ENCODE measurements at places on chromosomes 6 and 20. TPM values are rescaled to one million over a fixed set of nuclear protein-coding genes. Genes with fewer than 3 reads are reported as not detected.

CLVS2 gene
- not detected for total RNA-seq

SASH1 gene
- total RNA-seq = 70.6 TPM

AK9 gene
- 5.3 TPM for total RNA-seq

VSX1 gene
- total RNA-seq = not detected

DNA sequence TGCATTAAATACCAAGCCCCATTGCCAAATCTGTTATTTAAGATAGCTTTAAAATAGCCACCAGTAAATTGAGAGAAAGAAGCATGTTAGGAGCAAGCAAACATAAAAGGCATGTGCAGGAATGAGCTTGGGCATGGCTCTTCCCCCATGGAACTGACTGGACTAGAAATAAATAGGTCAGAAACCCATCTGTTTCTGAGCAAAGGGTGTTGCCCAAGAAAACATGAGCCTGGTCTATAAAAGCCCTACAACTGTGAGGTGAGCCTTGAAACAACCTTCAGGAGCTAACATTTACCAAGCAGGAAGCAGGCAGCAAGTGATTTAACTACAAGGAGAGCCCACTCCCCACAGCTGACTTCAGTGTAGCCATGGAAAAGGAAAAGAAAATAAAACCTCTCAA is 126.3 kb downstream of the C6orf118 start:
- DNase-seq = no peak

DNA sequence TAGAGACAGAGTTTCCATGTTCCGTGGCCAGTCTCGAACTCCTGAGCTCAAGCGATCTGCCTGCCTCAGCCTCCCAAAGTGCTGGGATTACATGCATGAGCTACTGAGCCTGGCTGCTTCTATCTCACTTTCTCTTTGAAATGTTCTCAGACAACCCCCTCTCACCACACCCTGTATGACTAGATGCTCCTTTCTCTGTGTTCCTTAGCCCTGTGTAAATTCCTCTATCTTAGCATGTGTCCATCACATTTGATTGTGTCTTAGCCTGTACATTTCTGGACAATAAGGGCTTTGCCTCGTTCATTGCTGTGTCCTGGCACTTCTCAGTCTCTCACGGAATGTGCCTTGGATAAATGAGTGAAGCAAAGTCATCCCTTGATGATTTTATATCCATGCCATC is 168.1 kb upstream of the SCGN start:
- no peak for DNase-seq

GRCh38 chr6:157984686-157985225 is 3.1 kb downstream of the SYNJ2 start:
- no peak for DNase-seq

GRCh38 chr6:137749696-137750211 is 117.3 kb upstream of the TNFAIP3 start:
- DNase-seq = no peak

GRCh38 chr20:50276119-50277063 is 85.8 kb downstream of the CEBPB start:
- DNase-seq = no peak

DNA sequence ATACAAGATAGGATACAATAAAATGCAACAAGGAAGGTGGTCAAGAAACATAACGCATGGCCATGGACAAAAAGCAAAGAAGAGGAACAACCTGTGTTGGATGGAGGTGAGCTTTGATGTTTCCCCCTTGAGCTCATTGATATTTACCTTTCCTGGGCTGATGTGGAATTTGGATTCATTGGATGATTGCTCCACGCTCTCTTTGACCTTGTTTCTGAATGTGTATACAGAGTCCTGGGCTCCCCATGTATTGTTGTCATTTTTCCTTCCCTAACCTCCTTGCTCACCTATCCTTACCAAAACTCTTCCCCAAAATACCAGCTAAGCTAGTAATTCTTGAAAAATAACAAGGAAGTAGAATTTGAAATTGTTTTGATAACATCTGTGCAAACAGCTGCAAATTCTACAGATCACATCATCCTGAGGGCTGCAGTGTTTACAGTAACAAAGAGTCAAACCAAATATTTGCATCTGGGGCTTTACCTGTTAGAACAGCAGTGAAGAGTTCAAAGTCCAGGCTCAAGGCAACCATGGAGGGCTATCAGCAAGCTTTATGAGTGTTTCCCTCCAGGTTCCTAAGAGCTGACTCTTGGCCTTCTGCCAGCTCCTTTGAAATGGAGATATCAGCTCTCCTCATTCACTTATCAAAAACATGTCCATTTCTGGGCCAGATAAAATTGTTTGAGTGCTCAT is 214.3 kb upstream of the MARCKS start:
- no peak for DNase-seq

DNA sequence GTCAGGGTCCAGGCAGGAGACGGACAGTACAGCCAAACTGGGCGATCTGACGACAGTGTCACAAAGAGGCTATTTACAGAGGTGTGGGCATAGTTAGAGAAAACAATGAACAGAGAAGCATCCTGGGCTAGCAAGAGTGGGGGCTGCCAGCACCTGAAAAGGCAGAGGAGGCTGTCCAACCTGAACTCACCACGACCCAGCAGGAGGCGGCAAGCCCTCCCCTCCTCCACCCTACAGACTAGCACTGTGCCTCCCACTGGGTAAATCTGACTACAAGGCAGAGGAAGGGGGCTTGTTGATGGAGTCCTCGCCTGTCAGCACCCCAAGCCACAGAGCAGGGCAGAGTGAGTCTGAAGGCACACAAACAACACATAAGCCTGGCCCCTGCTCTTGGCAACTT is 52.8 kb upstream of the CDYL start:
- DNase-seq = no peak

All from osteocyte (in vitro differentiated cells).